ENCODE measurements at places on chromosomes 2 and 18.

DNA sequence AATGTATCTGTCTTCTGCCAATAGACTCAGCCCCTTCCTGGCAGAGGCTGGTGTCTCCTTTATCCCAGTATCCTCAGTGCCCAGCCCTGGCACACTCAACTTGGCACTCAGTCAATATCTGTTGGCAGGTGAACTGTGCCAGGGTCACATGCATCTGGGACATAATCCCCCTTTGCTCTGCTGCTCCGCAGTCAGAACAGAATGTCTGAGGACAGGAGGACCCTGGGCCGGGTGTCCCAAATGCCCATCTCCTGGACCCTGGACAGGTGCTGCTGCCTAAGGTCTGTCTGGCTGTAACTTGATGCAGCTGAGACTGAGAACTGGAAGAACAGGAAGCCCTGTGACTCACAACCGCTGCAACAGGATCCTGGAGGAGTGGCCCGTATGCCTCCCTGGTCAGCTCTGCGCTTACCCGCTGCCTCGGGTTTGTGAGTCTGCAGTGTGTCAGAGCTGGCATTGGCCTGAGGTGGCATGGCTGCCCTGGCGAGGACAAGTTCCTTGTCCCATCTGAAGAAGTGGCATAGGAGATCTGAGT lies 11.4 kb downstream of the HK2 start:
- H3K4me3 ChIP-seq = no peak overlapping the region
- H3K27me3 ChIP-seq = peaks cover 7% of the 10 kb centered on the region
- DNase-seq = peak; percentile 50

DNA sequence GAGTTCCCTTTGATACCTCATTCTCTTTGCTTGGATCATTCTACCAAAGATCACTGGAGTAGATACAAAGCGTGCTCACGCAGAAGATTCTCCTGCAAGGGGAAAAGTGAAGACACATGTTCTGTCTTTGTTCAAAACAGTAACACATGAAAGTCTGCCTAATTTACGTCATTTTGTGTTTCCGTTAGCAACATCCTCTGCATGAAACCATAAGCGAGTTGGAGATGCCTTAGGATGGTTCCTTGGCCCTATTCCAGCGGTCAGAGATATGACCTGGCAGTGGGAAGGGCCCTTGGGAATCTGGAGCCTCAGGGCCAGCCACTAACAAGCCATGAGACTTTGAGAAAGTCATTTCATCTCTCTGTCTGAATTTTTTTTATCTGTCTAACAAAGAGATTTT lies 180.9 kb upstream of the TWIST2 start:
- no peak overlapping the region for H3K27ac ChIP-seq
- no peaks in the 10 kb centered on the region for H3K4me1 ChIP-seq
- no peaks in the 10 kb centered on the region for H3K27me3 ChIP-seq
- H3K36me3 ChIP-seq = no peaks in the 10 kb centered on the region
- no peak for DNase-seq
- no peak overlapping the region for H3K4me3 ChIP-seq

DNA sequence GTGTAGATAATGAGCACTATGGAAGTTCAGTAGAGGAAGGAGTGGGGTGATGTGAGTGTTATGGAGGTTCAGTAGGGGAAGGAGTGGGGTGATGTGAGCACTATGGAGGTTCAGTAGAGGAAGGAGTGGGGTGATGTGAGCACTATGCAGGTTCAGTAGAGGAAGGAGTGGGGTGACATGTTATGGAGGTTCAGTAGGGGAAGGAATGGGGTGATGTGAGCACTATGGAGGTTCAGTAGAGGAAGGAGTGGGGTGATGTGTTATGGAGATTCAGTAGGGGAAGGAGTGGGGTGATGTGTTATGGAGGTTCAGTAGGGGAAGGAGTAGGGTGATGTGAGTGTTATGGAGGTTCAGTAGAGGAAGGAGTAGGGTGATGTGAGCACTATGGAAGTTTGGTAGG lies 116.3 kb upstream of the SMAD7 start:
- DNase-seq = no peak
- H3K4me3 ChIP-seq = no peak overlapping the region
- H3K36me3 ChIP-seq = no peaks in the 10 kb centered on the region
- peaks cover 18% of the 10 kb centered on the region for H3K4me1 ChIP-seq

GRCh38 chr2:237130562-237131421 lies 45.1 kb downstream of the COPS8 start:
- DNase-seq = no peak
- no peaks in the 10 kb centered on the region for H3K36me3 ChIP-seq
- no peak overlapping the region for H3K4me3 ChIP-seq
- H3K4me1 ChIP-seq = no peaks in the 10 kb centered on the region
- no peaks in the 10 kb centered on the region for H3K27me3 ChIP-seq

DNA sequence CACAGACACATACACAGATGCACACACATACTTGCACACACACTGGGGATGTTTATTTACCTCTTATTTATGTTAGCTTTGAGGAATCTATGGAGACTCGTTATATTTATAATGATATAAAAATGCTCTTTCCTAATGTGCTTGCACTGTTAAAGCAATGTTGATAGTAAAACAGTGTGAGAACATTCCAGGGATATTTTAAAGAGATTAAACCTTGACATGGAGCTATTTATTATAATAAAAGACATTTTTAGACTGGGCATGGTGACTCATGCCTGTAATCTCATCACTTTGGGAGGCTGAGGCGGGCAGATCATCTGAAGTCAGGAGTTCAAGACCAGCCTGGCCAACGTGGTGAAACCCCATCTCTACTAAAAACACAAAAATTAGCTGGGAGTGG lies 557.3 kb upstream of the ZNF804A start:
- no peak for DNase-seq
- H3K36me3 ChIP-seq = no peaks in the 10 kb centered on the region
- H3K4me1 ChIP-seq = no peaks in the 10 kb centered on the region
- H3K27me3 ChIP-seq = no peaks in the 10 kb centered on the region
- H3K27ac ChIP-seq = no peak overlapping the region
- H3K4me3 ChIP-seq = no peak overlapping the region

GRCh38 chr18:48164116-48164515 lies 233.7 kb upstream of the SMAD2 start:
- no peak overlapping the region for H3K27ac ChIP-seq
- H3K4me3 ChIP-seq = no peak overlapping the region
- H3K36me3 ChIP-seq = no peaks in the 10 kb centered on the region
- H3K27me3 ChIP-seq = peaks cover 3% of the 10 kb centered on the region
- no peak for DNase-seq

- no peak for DNase-seq
- H3K36me3 ChIP-seq = no peaks in the 10 kb centered on the region
- H3K4me1 ChIP-seq = no peaks in the 10 kb centered on the region
- H3K27me3 ChIP-seq = no peaks in the 10 kb centered on the region
- no peak overlapping the region for H3K27ac ChIP-seq
Measured at GRCh38 chr18:42394238-42394637, 439.2 kb downstream of the PIK3C3 start.

- no peaks in the 10 kb centered on the region for H3K36me3 ChIP-seq
- H3K27ac ChIP-seq = no peak overlapping the region
Measured at GRCh38 chr2:228519561-228519960, 338.1 kb upstream of the SPHKAP start.

DNA sequence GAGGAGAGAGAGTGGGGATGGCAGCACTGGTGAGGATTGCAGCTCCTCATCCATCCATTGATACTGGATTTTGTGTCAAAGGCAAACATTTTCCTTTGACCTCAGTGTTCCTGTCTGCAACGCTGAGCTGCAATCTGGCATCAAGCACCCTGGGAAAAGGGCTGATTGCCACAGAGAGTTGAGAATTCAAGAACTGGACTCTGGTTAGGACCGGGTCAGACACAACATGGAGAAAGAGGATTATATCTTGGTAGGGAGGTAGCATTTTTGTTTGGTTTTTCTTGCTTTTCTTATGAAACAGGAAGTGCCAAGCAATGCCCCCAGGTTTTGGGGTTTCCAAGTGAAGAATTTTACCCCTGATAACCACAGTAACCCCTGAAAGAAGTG lies 81.9 kb upstream of the PKDCC start:
- H3K27ac ChIP-seq = no peak overlapping the region
- peaks cover 5% of the 10 kb centered on the region for H3K27me3 ChIP-seq
- H3K36me3 ChIP-seq = no peaks in the 10 kb centered on the region

GRCh38 chr18:79513381-79514081 lies 117.8 kb downstream of the NFATC1 start:
- H3K36me3 ChIP-seq = peaks cover 14% of the 10 kb centered on the region
- no peak overlapping the region for H3K27ac ChIP-seq
- no peak overlapping the region for H3K4me3 ChIP-seq

- no peaks in the 10 kb centered on the region for H3K4me1 ChIP-seq
- H3K36me3 ChIP-seq = peaks cover 26% of the 10 kb centered on the region
- H3K4me3 ChIP-seq = no peak overlapping the region
- H3K27ac ChIP-seq = no peak overlapping the region
Measured at GRCh38 chr2:119245841-119246230, 22.2 kb downstream of the STEAP3 start.

DNA sequence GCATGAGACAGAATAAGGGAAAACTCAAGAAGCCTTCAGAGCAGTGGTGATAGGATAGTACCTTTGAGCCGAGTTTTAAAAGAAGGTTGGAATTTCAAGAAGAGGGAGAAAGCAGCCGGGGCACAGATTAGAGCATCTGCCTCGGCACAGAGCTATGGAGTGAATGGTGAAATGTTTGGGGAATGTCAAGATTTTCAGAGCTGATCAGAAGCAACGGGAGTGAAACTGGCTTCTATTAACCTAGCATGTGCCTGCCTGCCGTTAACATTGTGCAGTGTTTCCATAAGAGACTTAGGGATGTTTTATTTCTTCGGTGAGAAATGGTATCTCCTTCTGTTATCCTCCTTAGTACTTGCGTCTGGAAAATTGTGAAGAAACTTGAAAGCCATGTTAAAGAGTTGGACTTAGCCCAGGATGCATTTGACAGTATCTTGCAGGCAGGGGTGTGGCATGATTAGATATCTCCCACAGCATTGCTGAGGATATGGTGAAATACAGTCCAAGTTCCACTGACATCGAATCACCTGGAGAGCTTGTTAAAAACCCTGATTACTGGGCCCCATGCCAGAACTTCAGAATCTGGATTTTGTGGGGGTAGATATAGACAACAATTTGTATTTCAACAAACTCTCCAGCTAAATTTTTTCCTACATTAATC lies 96.8 kb upstream of the PPP1CB start:
- no peak for DNase-seq
- H3K27ac ChIP-seq = no peak overlapping the region
- H3K27me3 ChIP-seq = peaks cover 6% of the 10 kb centered on the region
- H3K4me3 ChIP-seq = no peak overlapping the region
- peaks cover 4% of the 10 kb centered on the region for H3K36me3 ChIP-seq
- H3K4me1 ChIP-seq = no peaks in the 10 kb centered on the region

GRCh38 chr2:227161947-227162346 lies 2.1 kb downstream of the COL4A4 start:
- H3K27me3 ChIP-seq = peaks cover 21% of the 10 kb centered on the region
- no peak overlapping the region for H3K27ac ChIP-seq
- H3K4me1 ChIP-seq = peaks cover 6% of the 10 kb centered on the region
- no peaks in the 10 kb centered on the region for H3K36me3 ChIP-seq
- H3K4me3 ChIP-seq = no peak overlapping the region
- DNase-seq = no peak

GRCh38 chr2:41320491-41320890 lies 727.3 kb upstream of the PKDCC start:
- no peak for DNase-seq
- H3K36me3 ChIP-seq = no peaks in the 10 kb centered on the region
- no peaks in the 10 kb centered on the region for H3K4me1 ChIP-seq
- no peak overlapping the region for H3K27ac ChIP-seq
- H3K4me3 ChIP-seq = no peak overlapping the region

GRCh38 chr2:231655894-231656293 lies 52.4 kb upstream of the PTMA start:
- DNase-seq = no peak
- H3K27me3 ChIP-seq = peaks cover 4% of the 10 kb centered on the region
- no peaks in the 10 kb centered on the region for H3K4me1 ChIP-seq
- H3K27ac ChIP-seq = no peak overlapping the region

DNA sequence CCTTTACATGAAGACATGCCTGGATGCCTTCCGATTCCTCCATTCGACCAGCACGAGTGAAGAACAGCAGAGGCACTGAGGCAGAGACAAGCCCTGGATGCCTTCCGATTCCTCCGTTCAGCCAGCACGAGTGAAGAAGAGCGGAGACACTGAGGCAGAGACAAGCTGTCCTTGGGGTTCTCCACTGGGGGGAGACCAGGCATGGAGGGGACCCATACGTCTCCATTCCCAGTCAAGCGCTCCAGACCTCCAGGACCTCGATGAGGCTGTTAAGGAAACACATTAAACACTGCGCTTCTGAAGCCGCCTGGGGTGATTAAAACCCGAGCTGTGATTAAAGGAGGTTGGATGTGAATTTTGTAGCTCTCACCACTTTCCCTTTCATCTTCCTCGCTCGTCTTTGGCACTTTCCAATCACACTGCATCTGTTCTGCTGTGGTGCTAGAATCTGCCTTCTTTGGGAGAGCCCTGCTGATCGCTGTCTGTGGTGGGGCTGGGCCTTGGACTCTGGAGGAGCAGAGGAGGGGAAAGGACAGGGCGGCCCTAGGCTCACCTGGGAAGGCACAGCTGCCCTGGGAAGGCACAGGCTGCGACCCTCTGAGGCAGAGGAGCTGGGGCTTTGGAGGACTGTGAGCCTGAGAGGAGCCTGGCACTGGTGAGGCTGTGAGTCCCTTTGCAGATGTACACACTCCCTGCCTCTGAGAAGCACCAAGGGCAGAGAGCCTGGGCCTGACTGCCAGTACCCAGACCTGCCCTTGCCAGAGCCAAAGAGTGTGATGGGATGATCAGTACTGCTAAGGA lies 463.1 kb upstream of the HS6ST1 start:
- no peak for DNase-seq
- H3K4me1 ChIP-seq = peaks cover 13% of the 10 kb centered on the region
- H3K27me3 ChIP-seq = peaks cover 18% of the 10 kb centered on the region
- H3K36me3 ChIP-seq = peaks cover 4% of the 10 kb centered on the region

DNA sequence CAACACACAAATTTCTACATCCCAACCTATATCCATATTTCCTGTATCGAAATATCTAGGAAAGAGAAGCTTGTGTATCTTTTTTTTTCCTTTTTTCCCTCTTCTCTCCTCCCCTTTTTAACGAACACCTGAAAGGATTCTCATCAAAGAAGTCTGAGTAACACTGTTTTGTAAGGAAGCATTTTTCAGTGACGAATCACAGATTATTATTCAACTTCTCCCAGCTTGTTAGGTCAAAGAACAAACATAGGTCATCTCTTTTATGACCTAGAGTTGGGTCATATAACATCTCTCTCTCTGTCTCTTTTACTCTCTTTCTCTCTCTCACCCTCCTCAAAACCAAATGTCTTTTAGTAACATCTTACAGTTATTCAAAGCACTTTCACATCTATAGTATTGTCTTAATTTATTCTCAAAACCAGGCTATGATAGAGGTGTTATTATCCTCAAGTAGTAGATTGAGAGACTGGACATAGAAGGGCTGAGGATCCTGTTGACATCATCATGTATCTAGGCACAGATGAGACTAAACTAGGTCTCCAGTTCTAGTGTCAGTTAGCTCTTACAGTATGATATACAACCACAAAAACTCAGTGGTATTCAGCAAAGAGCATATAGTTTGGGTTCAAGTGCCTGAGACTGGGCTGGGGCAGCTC lies 80.1 kb upstream of the SPOPL start:
- H3K4me3 ChIP-seq = no peak overlapping the region
- H3K4me1 ChIP-seq = no peaks in the 10 kb centered on the region
- no peak for DNase-seq
- no peaks in the 10 kb centered on the region for H3K27me3 ChIP-seq
- H3K36me3 ChIP-seq = peaks cover 7% of the 10 kb centered on the region
- no peak overlapping the region for H3K27ac ChIP-seq

GRCh38 chr2:19104503-19104902 lies 253.9 kb downstream of the OSR1 start:
- H3K36me3 ChIP-seq = no peaks in the 10 kb centered on the region
- no peaks in the 10 kb centered on the region for H3K27me3 ChIP-seq
- no peak overlapping the region for H3K4me3 ChIP-seq
- no peak for DNase-seq
- H3K4me1 ChIP-seq = no peaks in the 10 kb centered on the region
- no peak overlapping the region for H3K27ac ChIP-seq

Measured in endothelial cell (in vitro differentiated cells).